Fibroblast of skin of right quadriceps (primary cell): ENCODE measurements at places on chromosomes 7 and 10.

- DNase-seq: peak; percentile 96
These were observed 473.8 kb downstream of the KCNMA1 start for GRCh38 chr10:77163670-77164348.

- DNase-seq: peak; percentile 39
These were observed 137.3 kb downstream of the VTI1A start for GRCh38 chr10:112584276-112584675.

DNA sequence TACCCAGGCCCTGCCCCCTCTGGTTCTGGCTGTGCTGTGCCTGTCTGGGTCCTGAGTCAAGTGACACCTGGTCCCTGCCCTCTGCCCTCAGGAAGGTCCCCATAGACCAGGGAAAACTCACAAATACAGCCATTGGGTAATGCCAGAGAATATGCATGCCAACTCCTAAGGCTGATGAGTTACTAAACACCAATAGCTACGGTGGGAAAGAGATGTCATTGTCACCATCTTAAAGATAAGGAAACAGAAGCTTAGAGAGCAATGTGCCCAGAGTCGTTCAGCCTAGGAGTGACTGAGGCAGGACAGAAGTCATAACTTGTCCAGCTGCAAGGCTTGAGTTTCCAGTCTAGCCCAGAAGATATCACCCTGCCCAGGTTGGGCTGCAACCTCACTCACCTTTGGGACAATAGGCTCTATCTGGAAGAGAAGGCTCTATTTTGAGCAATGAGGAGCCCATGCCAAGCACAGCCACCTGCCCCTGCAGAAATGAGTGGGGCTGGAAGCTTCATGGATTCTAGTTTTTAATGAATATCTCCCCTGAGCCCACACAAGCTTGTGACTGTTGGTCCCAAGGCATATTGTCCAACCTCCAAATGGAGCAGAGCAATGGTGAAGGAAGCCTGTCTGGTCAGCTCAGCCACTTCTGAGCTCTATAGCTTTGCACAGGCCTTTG is 42.6 kb downstream of the ZNF273 start:
- no peak for DNase-seq

DNA sequence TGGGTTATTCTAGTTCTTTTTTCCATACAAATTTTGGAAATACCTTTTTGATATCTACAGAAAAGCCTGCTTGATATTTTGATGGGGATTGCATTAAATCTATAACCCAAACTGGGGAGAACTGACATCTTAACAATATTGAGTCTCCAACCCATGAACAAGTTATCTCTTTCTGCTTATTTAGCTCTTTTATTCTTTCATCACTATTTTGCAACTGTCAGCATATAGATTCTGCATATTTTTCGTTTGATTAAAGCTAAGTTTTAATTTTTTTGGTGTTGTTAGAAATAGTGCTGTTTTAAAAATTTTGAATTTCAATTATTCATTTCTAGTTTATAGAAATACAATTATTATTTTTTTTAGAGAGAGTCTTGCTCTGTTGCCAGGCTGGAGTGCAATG is 97.9 kb downstream of the EMX2 start:
- no peak for DNase-seq

DNA sequence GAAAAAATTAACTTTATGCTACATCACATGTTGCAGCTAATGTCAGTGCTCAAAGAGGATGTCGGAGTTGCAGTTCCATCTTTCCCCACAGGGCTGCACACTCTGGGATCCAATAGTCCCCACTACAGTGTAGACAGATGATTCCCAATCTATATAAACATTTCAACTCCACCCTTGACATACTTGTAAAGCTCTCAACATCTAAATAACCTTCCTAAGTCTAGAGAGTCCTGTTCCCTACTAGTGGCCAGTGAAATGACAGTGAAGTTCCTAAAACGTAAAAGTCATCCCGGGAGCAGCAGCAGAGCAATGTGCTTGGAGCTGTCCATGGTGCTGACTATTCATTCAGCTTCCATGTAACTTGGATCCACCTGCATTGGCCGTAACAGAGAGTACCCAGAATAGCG is 145.1 kb downstream of the GRM8 start:
- DNase-seq: peak; percentile 34

- DNase-seq: peak; percentile 84
These were observed at the start of gene SAMD9 for GRCh38 chr7:93117852-93118530. Gene SAMD9, minus strand, starts transcription at chr7:93117979. Its CDS starts 11,882 bp downstream, at chr7:93106097.

DNA sequence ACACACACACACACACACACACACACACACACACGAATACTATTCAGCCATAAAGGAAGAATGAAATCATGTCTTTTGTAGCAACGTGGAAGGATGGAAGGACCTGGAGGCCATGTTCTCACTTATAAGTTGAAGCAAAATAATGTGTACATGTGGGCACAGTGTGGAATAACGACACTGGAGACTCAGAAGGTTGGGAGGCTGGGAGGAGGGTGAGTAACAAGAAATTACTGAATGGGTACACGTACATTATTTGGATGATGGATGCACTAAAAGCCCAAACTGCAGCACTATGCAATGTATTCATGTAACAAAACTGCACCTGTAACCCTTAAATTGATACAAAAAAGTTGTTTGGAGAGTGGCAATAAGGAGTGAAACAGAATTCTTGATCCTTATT is 32.1 kb downstream of the KMT2C start:
- DNase-seq: no peak

DNA sequence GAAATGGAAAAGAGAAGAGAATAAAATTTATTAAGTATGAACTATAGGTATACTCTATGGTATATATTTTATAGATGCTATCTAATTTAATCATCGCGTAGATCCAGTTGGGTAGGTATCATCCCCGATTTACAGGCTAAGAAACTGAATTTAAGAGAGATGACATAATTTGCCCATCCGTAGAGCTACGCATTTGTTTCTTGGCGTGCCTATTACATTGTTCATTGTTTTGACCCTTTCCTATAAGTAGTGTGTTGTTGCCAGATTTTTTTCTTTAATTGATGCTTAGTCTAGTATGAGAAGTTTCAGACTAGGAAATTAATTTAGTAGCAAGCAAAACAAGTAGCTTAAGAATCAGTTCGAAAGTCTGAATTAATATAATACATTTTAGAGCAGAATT is 205.7 kb upstream of the NPSR1 start:
- DNase-seq: no peak

DNA sequence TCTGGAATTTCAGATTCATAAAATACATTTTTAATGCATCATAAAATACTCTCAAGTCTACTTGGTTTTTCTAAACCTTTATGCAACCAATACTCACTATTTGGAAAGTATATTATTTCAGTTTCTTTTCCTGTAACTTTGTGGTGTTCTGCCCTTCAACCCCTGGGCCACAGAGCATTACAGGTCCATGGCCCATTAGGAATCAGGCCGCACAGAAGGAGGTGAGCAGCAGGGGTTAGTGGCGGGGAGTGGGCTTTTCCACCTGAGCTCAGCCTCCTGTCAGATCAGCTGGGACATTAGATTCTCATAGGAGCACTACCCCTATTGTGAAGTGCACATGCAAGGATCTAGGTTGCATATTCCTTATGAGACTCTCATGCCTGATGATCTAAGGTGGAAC is 9.7 kb downstream of the SNX13 start:
- DNase-seq: no peak

- no peak for DNase-seq
These were observed 22.7 kb downstream of the DHTKD1 start for GRCh38 chr10:12091421-12091820.

GRCh38 chr7:18241543-18242231 is 214.0 kb upstream of the PRPS1L1 start:
- no peak for DNase-seq
